ENCODE measurements at places on chromosomes 1 and 21.

- no peak for DNase-seq
Measured at GRCh38 chr1:200039849-200040474, 12.5 kb downstream of the NR5A2 start.

GRCh38 chr1:22508991-22509390 is 54.3 kb upstream of the EPHA8 start:
- no peak for DNase-seq

DNA sequence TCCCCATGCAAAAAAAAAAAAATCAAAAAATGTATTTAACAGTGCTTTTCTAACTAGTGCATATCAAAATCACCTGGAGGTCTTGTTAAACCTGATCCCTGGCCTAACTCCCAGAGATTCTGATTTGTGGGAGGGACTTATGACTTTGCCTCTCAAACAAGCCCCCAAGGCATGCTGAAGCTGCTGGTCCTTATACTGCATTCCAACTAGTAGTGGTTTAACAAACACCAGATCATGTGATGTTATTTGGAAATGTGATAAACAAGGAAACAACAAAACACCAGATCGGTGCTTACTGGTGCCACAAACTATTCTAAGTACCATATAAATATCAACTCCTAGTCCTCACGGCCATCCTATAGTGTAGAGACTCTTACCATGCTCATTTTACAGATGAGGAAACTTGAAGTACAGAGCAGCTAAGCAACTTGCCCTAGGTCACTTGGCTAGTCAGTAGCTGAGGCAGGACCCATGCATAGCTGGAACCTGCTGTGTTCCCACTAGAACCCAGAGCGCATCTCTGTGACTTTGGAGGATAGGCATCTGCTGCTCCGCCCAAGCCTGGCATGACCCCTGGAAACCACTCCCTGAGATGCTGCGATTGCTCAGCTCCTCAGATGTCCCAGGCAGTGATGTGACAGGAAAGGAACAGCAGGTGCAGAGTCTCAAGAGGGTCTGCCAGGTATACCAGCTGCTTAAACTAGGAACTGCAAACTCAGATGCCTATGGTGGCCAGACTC is 38.1 kb downstream of the SOX13 start:
- DNase-seq = no peak

DNA sequence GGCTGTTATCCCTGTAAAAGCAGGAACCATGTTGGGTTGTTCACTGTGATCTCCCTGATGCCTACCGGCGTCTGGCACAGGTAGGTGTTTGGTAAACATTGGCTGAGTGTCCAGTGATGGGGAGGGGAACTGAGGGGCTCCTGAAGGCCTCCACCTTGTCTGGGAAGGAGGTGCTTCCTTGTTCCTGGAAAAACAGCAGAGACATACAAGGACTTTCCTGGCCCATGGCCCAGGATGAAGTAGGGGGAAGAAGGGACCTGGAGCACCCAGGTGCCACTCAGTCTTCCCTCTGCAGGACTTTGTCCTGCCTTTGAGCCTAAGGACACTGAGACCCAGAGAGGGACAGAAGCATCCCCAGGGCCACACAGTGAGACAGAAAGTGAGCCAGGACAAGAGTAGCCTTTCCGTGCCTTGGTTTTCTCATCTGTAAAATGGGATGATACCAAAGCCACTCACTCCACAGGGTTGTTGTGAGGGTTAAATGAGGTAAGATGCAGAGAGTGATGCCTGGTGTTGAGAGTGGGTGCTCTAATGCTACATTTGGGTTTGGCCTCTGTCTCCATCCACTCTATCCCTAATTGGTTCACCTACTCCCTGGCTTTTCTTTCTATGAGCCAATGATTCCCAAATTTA is 6.1 kb upstream of the HEYL start:
- no peak for DNase-seq

DNA sequence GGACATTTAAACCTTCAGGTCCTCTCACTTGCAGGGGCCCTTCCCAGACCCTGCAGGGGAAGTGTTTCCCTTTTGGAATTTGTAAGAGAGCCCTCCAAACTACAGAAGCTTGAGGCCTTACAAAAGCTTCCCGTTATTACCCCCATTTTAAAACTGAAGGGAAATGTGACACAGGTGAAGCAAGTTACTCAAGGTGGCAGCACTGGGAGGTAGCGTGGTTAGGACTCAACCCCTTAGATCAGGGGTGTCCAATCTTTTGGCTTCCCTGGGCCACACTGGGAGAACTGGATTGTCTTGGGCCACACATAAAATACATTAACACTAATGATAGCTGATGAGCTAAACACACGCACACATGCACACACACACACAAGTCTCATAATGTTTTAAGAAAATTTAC is 15.8 kb upstream of the ZC3H12A start:
- no peak for DNase-seq

GRCh38 chr1:19815801-19816736 is 986 bp upstream of the RNF186 start:
- no peak for DNase-seq

DNA sequence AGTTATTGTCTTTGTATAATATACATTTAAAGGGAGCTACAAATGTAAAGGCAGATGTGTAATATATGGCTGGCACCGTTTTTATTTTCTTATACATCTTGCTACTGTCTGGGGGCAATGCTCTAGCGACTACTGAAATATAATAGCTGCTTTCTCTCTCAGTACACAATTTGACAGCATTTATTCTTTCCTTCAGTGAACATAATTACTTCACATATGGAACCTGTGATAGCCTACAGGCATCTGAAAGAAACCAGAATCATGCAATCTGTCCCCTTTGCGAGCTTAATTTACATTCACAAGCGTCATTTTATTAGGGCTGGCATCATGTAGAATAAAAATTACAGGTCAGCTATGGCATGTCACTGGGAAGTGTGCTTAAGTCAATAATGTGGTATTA is 557.5 kb upstream of the PTBP2 start:
- DNase-seq = no peak

DNA sequence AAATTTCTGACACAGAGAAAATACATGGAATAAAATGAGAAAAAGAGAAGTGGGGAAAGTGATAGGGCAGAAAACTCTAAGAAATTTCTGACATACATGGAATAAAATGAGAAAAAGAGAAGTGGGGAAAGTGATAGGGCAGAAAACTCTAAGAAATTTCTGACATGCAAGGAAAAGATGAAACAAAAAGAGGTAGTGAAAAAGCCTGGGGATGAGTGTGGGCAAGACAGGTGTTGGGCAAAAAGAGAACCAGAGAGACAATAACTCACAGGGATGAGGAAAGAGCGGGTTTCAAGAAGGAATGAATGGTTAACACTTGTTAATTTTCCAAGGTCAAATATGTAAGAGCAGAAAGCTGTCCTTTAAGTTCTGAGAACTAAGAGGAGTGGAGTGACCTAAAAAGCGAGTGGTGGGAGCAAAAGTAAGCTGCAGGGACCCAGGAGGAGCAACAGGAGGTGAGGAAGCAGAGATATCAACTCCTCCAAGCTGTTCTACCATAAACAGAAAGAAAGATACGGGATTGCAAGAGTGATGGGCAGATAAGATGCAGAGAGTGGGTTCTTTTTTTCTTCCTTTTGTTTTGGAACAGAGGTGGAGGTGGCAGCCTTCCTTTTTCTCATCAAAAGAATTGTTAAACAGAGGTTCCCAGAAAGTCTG is 29.9 kb upstream of the EXO1 start:
- no peak for DNase-seq

DNA sequence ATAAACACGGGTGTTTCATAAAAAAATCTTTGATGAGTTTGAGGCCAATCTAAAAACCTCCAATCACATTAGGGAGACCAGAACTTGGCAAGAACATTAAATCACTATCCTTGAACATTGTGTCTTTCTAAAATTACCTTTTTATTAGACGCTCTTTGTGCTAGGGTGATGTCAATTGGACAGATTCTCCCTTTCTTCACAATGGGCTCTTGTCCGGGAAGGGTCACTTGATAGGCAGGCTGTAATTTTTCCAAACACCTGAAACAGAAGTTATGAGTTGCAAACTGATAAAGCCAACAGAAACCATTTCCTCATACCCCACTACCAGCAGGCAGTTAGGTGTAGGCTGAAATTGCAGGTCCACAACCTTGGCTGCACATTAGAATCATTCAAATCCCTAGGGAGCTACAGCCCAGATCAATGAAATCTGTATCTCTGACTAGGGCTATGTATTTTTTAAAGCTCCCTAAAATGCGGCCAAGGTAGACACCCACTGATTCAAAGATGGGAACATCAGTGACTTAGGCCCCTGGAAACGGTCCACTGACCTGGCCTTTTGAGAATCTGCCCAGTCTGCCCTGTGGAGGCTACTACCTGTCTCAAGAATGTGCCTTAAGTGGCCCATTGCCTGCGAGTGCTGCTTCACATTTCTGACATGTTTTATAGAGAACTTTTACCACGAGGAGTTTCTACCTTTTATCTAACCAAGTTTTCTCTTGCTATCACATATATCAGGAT is 16.5 kb downstream of the EIF2D start:
- no peak for DNase-seq

DNA sequence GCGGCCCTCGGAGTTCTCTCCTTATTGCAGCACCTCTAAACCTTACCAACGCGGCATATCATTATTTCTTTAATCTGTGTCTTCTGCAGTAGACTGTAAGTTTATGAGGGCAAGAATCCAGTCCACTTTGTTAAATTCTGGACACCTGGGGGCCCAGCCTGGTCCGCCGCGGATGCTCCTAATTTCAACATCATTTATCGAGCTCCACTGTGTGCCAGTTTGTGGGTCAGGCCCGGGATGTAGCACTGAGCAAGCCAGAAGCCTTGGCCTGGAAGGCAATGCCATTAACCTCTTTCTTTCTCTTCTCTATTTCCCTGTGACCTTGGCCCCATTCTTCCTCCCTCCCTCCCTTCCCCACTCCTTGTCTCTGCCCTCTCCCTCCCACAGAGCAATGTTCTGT is 70.6 kb upstream of the CACNA1E start:
- no peak for DNase-seq

- DNase-seq = no peak
Measured at GRCh38 chr1:54839824-54840223, 38.7 kb upstream of the TTC22 start.

Measured in GM18507 (cell line).